ENCODE measurements at places on chromosomes 2 and 18. TPM values are rescaled to one million over a fixed set of nuclear protein-coding genes. Genes with fewer than 3 reads are reported as not detected.

ANKRD53 gene
- 0.30 TPM for total RNA-seq

SGPP2 gene
- not detected for total RNA-seq

ABHD1 gene
- total RNA-seq = 0.20 TPM

LIMS1 gene
- 87.2 TPM for total RNA-seq

CCDC68 gene
- total RNA-seq = 15.1 TPM

CFAP65 gene
- 0.03 TPM for total RNA-seq

NAT8 gene
- not detected for total RNA-seq

EIF2B4 gene
- 25.2 TPM for total RNA-seq

Measured in smooth muscle cell of the pulmonary artery (primary cell).